HEK293T (cell line): ENCODE measurements at places on chromosomes 12 and 14.

- DNase-seq, result no peak
Observed at GRCh38 chr12:91103624-91104023, 7.7 kb downstream of the LUM start.

DNA sequence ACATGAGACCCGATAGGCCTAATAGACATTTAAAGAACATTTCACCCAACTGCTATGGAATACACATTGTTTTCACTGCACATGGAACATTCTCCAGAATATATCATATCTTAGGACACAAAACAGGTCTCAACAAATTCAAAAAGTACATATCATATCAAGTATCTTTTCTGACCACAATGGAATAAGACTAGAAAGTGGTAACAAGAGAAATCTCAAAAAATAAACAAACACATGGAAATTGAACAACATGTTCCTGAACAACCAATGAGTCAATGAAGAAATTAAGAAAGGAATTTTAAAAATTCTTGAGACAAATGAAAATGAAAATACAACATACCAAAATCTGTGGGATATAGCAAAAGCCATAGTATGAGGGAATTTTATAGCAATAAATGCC is 208.1 kb downstream of the PTPRO start:
- DNase-seq, result no peak

DNA sequence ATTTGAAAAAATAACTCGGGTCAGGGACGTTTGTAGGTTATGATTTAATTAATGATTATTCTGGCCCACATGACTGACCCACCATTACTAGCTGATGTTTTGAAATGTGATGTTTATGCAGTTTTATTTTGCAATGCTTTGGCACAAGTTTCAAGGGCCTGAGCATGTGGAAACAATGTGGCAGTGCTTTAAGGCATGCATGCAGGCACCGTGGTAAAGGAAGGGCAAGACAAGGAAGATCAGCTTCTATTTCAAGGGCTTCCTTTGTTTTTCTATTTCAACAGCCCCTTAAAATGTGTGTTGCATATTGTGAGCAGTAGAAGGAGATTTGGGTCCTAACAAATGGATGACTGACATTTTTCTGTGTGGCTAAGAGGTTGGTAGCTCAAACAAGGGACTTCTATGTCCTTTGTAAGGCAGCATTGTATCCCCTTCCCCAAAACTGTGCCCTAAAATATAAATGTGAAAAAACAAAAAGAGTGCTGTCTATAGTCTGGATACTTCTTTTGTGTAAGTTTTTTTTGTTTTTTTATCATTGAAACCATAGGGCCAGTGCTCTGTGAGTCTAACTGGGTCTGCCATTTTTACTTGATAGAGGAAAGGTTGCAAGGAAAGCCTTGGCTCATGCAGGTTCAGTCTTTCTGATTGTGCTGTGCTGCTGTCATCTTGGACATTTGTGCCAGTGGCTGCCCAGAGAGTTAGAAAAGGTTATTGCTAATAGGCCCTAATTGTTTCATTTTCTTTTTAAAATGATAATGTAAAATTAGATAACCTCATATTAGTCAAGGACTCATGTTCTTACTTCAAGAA is 103.5 kb downstream of the FGD4 start:
- DNase-seq, result no peak

DNA sequence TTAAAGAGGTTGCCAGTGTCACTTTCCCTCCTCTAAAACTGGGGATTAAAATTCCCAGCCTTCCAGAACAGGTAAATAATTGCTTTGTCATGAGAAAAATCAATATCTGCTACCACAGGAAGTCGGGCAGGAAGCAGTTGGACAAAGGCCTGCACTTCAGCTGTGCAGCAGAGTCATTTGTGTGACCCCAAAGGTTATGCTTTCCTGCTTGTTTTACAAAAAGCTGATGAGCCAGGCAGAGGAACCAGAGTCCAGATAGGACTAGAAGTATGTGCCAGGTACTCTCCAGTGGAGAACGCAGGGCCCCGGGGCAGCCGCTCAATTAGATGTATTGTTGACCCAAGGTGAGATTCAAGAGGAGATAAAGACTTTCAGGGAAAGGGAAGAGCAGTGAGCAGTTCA is 117.1 kb upstream of the FRMD6 start:
- DNase-seq, result no peak

- no peak for DNase-seq
Observed at GRCh38 chr12:75712223-75712622, 200.8 kb upstream of the KRR1 start.

DNA sequence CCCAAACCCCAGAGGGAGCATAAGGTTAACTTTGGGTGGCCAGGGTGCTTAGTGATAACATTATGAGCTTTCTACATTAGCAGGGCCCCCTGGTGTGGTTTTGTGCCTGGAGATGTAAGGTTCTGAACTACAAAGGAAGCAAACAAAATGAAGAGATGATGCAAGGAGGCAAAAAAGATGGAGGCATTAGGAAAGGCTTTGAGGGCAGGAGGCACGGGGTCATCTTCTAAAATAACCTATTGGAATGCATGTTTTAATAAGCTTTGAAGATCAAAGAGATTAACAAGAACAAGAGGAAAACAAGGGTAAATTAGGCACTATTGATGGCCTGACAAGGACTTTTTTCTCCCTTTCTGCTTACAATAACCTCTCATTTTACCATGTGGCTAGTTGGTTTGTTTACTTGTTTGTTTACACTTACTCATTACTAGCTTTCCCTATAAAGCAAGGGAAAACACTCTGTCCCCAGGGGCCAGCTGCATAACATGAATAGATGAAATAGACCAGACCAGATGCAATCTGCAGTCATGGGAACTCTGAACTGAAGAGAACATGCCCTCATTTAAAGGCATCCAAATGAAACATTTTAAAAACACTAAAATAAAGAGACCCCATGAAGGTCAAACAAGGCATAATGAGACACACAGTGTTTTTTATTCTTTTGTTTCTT is 390.3 kb downstream of the DIO2 start:
- no peak for DNase-seq

- no peak for DNase-seq
Observed at GRCh38 chr12:30970559-30971197, 44.1 kb downstream of the TSPAN11 start.

GRCh38 chr14:101330416-101331140 is 230.7 kb upstream of the DIO3 start:
- DNase-seq, result no peak

DNA sequence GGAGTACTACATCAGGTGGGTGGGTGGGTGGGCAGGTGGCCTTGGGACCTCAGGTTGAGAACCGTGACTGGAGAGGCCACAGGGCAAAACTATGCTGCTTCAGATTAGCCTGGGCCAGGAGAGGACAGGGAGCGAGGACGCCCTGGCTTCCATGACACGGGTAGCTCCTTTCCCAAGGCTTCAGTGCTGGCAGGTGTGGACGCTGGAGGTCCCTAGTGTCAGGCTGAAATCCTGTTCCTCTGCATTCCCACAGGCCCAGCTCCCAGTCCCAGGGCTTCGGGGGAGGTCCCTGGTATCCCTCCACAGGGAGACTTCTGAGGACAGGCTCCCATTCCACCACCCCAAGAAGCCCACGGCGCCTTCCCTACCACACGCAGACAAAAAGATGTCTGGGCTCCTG is 31.6 kb downstream of the CCDC92 start:
- no peak for DNase-seq
